ENCODE measurements at places on chromosomes 1 and 21.

DNA sequence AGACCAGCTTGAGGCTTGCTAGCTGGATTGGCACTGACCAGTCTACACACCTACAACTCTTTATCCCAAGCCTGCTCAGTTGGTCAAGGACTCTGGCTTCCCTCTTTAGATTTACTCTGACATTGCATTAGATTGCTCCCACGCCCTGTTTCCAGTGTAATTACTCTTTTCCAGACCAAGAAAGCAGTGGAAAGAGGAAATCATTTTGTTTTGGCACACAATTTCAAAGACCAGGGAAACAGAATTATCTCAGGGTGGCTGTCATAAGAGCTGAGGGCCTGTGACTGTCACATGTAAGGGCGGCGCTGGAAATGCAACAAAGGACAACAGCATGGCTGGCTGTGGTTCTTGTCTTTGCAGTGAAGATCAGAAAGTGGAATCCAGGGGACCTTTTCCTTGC is 302.7 kb downstream of the HHAT start:
- no peak for DNase-seq

DNA sequence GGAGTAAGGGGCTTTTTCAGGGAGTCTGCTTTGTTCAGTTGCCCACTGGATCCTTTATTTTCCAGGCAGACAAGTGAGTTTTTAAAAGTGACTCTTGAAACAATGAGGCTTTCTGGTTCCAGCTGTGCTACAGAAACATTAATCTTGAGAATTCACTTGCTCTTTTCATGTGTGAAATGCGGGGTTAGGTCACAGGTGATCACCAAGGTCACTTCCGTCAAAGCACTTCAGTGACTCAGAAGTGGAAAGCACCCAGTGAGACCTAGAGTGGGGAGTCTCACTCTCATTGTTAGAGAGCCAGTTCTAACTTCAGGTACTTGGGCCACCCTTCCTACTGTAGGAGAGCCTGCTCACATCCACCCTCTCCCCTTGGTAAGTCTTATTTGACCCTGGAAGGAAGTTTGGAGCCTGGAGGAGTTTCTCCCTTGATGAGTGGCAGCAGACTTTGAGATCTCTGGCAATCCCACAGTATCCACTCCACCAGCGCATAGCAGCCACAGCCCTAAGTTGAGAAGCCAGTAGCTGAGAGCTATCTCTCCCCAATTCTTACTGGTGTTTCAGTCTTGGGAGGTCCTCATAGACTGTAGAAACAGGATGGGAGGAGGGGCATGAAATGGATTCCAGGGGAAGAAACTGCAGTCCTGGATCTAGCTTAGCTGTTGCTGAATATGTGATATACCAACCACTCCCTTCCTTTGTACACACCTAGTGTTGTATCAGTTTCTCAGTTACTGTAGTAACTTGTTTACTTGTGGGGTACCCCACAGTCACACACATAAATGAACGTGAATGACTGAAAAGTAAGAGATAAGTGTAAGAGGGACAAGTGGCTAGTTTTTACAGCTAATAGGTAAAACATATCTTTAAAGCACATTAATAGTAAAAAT is 3.1 kb downstream of the TACSTD2 start:
- DNase-seq = peak; percentile 72

- no peak for DNase-seq
These were observed 6.3 kb downstream of the NME7 start for GRCh38 chr1:169361281-169361680.

DNA sequence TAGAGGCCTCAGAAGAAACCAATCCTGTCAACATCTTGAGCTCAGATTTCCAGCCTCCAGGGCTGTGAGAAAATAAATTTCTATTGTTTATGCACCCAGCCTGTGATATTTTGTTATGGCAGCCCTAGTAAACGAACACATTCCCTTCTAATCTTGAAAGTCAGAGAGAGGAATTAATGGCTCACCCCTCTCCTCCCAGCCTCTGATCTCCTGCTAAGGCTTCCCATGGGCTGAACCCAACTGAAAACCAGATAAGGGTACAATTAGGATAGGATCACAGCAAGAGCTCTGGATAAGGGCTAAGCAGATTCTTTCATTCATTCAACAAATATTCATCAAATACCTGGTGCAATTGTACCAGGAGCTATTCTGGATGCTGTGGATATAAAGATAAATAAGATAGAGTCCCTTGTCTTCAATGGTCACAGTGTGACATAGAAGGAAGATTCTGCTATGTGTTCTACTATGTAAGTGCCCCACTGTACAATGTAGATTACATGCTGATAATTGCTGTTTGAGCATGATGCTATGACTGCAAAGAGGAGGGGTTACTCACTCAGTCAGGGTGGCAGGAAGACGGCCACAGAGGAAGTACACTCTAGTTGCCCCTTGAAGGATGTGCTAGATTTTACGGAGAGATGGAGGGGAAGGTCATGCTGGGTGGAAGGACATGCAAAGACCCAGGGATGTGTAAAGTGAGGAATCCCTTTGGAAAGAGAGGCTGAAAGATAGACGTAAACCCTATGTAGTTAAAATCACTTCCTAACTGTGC is 203.3 kb upstream of the JUN start:
- DNase-seq = no peak

DNA sequence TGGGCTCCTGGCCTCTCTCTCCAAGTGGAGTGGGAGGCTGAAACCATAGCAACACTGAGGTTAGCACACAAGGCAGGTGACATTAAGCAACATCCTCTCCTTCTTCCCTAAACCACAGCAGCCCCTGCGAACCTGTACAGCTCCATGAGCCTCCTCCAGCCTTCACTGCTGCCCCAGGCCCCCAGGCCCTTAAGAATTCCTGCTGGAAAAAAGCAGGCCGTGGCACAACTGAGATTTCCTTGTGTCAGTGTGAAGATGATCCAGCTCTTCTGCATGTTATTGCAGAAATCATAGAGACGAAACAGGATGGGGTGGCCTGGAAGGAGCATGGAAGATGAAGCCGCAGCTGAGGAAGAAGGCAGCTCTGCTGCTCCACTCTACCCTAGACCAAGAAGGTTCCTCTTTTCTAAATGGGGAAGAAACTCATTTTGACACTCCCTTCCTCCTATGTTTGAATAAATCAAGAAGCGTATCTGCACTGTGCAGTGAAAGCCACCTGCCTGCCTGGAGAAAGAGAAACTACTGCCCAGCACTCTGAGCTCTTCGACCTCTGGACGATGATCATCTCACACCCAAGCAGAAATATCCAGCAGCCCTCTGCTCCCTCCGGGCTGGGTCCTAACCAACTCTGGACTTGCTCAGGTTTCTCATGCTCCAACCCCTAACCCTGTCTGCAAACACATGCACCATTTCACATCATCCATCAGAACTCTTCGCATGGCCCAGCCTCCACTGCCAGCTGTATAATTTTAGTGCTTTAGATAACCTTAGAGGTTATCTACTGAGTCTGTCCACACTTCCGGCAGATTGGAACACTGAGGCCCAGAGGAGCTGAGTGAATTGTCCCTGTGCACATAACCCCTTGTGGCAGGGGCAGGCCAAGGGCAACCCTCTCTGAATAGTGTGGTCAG is 20.7 kb downstream of the SH3BP5L start:
- peak; percentile 39 for DNase-seq

GRCh38 chr1:180309338-180309737 is 79.3 kb downstream of the LHX4 start:
- no peak for DNase-seq

DNA sequence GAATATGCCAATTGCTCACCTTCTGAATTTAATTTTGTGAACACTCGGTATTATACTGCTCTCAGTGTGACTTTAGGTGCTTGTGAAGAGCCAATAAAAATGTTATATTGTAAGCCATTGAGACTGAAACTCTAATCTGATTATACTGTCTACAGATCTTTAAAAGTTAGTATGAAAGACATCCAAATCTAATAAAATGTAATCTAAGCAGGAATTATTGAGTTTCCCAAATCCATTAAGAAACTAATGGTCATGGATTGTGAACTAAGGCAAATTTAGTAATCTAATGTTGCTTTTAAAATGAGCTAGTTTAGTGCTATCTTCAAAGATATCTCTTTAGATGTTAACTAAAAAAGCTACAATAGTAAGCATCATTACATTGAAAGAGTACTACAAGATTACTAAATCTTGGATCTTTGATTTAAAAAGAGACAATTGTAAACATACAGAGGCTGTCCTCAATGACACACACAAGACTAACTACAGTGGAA is 1132.4 kb upstream of the B3GALT2 start:
- no peak for DNase-seq

DNA sequence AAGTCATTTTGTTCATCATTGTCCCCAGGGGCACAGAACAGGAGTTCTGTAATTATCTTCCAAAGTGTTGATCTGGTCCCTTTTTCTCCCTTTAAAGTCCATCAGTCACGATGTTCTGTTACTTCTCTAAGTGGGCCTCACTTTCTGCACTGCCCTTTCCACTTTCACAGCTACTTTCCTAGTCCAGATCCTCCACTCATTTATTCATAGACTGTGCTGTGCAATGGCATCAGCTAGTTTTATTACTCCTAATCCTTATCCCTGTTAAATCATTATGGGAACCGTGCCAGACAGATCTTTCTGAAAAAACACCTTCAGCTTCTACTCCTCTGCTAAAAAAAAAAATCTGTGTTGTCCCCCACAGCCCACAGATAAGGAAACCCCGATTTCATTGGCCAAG is 64.0 kb upstream of the BCL10 start:
- DNase-seq = no peak

GRCh38 chr1:46996659-46997281 is 26.7 kb upstream of the CYP4X1 start:
- no peak for DNase-seq

GRCh38 chr1:162878000-162878596 is 17.1 kb upstream of the CCDC190 start:
- no peak for DNase-seq

- no peak for DNase-seq
These were observed 35.1 kb downstream of the ATP1A1 start for GRCh38 chr1:116408193-116408592.

DNA sequence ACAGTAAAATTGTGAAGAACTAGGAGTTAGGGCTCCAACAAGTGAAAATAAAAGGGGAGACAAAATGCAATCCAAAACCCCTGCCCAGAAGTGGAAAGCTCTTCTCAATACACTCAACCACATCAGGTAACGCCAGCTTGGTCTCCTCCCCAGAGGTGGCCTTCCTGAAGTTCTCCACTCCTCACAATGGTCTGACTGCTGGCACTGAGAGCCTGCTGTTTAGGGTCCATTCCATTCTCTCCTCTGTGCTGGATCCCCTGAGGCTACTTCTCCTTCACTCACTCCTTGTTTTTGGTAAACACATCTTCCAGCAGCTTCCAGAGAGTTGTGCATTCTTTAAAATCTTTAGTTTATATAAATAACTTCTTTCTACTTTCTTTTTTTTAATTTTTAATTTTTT is 189.5 kb downstream of the KCNT2 start:
- DNase-seq = no peak

DNA sequence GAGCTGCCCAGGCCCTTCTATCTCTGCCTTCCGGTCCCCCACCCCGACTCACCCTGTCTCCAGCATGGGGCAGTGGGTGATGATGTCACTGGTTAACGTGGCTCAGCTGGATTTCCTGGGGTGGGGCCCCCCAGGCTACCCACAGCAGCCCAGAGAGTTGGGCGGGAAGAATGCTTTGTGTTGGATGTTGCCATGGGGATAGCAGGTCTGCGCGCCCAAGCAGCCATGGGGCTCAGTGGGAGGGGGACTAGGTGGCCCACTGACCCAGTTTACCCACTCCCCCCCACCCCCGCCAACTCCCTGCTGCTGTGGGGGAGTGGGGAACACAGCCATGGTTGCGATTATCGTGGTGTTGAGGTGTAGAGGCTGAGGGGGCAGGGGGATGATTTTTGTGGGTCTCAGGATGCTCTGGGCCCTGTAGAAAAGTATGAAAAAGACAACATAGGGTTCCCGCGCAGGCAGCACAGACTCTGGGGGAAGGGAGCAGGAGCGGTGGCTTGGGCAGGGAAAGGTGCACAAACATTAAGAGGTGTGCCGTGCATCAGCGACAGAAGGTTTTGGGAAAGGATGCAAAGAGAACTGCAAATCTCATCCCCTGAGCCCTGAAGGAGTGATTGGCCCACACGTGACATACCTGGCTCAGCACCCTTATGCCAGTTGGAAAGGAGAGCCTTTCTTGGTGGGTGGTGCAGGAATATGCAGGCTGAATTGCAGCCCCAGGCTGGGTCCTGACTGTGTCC is 8.5 kb downstream of the CELSR2 start:
- no peak for DNase-seq

GRCh38 chr1:111471012-111471411 is 2.8 kb upstream of the C1orf162 start:
- DNase-seq = peak; percentile 85

DNA sequence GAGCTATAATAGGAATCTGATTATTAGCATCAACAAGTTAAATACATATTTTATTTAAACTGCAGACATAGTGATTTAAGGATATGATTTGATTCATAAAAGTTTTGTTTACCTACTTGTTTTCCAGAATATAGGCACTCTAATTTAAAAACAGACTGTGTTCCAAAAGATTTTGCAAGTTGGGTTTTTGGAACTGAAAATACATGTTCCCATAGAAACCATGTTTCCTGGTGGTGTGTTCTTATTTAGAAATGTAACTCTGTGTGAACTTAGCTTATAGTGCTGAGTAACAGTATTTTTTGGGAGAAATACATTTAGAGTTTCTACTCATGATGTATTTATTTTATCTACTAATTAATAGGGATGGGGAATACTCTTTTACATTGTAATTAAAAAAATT is 21.8 kb downstream of the USP25 start:
- DNase-seq = no peak

- DNase-seq = peak; percentile 93
These were observed 4.7 kb upstream of the FAAP20 start for GRCh38 chr1:2199042-2199810.

- DNase-seq = no peak
These were observed 247.9 kb upstream of the LYPLAL1 start for GRCh38 chr1:218925777-218926176.

DNA sequence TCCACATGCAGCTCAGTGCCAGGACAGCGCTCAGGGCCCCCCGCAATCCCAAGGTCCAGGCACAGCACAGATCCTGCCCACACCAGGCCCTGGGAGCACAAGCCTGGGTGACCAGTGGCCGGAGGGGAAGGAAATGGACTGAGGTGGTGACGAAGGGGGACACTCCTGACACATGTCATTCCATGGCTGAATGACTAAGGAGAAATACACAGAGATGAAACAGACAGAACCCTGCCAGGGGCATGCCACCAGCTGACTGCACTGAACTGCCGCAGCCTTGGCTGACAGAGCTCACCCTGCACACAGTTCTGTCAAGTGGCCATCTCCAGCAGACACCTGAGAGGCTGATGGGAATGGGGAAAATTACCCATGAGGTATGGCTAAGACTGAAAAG is 56.1 kb downstream of the HSF2BP start:
- no peak for DNase-seq

DNA sequence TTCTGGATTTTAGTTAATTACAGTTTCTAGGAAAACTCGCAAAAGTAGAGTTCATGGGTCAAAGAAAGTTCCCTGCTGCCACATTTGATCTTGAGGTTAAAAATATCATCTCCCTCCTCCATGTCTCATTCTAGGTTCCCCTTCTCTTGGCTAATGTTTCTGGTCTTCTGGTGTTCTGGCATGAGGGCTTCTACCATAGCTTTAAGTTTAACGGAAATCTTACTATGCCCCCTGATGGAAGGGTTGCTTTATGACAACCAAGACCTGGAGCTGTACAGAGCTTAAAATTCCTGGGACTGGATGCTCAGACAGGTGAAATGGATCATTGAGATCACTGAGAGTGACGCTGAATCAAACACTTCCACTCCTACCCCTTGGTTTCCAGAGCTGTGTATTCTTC is 1881.7 kb downstream of the MRPL39 start:
- DNase-seq = no peak

Data from activated effector memory CD4-positive, alpha-beta T cell treated with anti-CD3 and anti-CD28 coated beads, Interleukin-2, amount 50 U/mL, for 16 hours (primary cell).